ENCODE measurements at places on chromosomes 11 and 22.

DNA sequence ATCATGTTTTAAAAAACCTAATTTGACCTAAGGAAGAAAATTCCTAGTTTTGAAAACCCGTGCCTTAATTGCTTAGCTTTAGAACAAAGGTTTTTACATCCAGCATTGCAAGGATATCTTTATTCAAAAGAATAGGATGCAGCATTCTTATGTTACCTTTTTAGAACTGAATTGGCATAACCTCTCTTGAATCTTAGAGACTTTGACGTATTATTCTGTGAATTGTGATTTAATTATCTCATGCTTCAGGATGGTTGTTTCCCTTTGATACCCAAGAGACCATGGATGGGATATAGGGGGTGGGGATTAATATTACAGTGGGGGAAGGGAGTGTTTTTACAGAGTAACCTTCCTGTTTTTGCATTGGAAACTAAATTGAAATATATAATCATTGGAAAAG is 49.4 kb downstream of the ARHGEF12 start:
- no peaks in the 10 kb centered on the region for H3K36me3 ChIP-seq
- H3K27ac ChIP-seq = no peak overlapping the region
- H3K4me1 ChIP-seq = peaks cover 20% of the 10 kb centered on the region
- no peak for DNase-seq
- no peak overlapping the region for H3K4me3 ChIP-seq
- no peaks in the 10 kb centered on the region for H3K27me3 ChIP-seq

DNA sequence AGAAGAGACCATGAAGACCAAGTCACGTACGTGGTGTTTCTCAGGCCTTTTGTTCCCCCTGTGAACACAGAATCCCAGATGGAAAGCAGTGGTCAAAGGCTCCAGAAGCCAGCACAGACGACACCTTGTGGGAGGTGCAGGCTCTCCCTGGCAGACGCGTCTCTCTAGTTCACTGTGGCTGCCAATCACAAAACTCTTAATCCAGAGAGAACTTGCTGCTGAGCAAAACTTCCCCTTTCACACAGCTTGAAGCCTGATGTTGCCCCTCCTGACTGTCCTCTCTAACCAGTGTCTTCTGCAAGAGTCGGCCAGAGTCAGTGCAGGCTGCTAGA is 67.1 kb downstream of the PIWIL3 start:
- no peak overlapping the region for H3K27ac ChIP-seq
- DNase-seq = peak; percentile 40
- no peaks in the 10 kb centered on the region for H3K27me3 ChIP-seq
- peaks cover 5% of the 10 kb centered on the region for H3K4me1 ChIP-seq
- H3K4me3 ChIP-seq = no peak overlapping the region
- no peaks in the 10 kb centered on the region for H3K36me3 ChIP-seq

GRCh38 chr11:12187399-12187798 is 77.0 kb downstream of the MICAL2 start:
- H3K4me3 ChIP-seq = no peak overlapping the region
- peak; percentile 28 for DNase-seq
- peaks cover 27% of the 10 kb centered on the region for H3K4me1 ChIP-seq
- H3K27me3 ChIP-seq = no peaks in the 10 kb centered on the region
- no peaks in the 10 kb centered on the region for H3K36me3 ChIP-seq

DNA sequence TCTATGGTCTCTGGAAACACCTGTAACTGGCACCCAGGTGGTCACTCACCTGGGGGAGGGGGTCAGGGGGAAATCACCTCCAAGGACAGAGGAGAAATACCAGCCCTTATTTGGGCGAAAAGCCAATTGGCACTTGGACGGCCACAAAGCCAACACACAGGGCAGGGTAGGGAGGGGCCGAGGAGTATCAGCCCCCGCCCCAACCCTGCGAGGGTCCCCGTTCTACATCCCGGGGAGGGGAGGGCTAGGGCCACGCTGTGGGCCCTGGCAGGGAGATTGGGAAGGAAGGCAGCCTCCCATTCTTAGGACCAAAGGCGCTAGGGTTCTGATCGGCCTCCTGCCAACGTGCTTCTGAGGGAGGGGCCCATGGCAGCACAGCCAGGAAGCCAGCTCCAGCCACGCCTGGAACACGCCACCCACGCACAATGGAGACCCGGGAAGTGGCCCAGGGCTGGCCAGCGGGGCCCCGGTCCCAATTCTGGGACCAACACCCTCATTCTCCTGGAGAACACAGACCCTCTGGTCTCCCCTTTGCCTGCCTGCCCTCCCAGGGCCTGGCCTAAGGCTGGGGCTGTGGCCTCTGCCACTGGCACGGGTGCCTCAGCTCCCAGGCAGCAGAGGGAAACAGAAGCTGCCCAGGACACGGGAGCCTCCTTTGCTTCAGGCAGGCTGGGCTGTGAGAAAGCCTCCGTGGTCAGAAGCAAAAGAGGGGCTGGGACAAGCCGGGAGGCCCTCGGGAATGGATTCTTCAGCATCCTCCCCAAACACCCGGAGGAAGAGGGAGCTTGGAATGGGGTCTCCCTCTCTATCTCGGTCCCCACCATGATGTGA is 7.4 kb downstream of the CBX6 start:
- no peaks in the 10 kb centered on the region for H3K36me3 ChIP-seq
- no peak overlapping the region for H3K27ac ChIP-seq

DNA sequence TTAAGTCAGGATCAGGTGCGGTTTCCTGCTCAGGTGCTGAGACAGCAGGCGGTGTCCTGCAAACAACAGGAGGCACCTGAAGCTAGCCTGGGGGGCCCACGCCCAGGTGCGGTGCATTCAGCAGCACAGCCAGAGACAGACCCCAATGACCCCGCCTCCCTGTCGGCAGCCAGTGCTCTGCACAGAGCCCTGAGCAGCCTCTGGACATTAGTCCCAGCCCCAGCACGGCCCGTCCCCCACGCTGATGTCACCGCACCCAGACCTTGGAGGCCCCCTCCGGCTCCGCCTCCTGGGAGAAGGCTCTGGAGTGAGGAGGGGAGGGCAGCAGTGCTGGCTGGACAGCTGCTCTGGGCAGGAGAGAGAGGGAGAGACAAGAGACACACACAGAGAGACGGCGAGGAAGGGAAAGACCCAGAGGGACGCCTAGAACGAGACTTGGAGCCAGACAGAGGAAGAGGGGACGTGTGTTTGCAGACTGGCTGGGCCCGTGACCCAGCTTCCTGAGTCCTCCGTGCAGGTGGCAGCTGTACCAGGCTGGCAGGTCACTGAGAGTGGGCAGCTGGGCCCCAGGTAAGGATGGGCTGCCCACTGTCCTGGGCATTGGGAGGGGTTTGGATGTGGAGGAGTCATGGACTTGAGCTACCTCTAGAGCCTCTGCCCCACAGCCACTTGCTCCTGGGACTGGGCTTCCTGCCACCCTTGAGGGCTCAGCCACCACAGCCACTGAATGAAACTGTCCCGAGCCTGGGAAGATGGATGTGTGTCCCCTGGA is at the start of gene MYO7A:
Gene MYO7A, plus strand, starts transcription at position 327 of the 772 bp plus-strand sequence. CDS start 2,389 bp downstream, outside the sequence.
- peaks cover 9% of the 10 kb centered on the region for H3K4me1 ChIP-seq
- peak within 1 kb of the TSS; percentile 55 for H3K4me3 ChIP-seq
- no peaks in the 10 kb centered on the region for H3K27me3 ChIP-seq
- DNase-seq = peak; percentile 77
- no peak within 1 kb of the TSS for H3K27ac ChIP-seq

DNA sequence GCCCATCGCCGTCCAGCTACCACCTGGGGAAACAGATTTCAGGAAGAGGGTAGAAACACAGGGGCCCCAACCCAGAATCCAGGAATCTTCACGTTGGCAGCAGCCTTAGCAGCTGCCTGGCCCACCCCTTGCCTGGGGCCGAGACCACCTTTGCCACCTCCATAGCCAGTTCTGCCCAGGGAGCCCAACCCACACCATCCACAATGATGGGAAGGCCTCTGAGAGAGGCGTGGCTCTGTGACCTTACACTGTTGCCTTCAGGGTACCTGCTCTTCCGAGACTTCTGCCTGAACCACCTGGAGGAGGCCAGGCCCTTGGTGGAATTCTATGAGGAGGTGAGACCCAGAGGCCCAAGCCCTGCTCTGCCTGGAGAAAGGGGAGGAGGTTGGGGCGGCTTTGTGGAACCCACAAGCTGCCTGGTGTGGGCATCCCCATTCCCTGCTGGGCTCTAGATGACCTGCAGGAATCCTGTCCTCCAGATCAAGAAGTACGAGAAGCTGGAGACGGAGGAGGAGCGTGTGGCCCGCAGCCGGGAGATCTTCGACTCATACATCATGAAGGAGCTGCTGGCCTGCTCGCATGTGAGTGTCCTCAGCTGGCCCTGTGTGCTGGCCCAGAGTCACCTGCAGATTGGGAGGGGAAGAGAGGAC is 10.0 kb upstream of the ANKRD13D start:
- no peaks in the 10 kb centered on the region for H3K36me3 ChIP-seq
- H3K4me1 ChIP-seq = peaks cover 14% of the 10 kb centered on the region
- DNase-seq = no peak
- H3K27me3 ChIP-seq = no peaks in the 10 kb centered on the region

GRCh38 chr11:60059521-60060240 is 3.2 kb downstream of the MS4A3 start:
- no peaks in the 10 kb centered on the region for H3K27me3 ChIP-seq
- no peak overlapping the region for H3K27ac ChIP-seq
- no peaks in the 10 kb centered on the region for H3K36me3 ChIP-seq
- DNase-seq = no peak
- no peaks in the 10 kb centered on the region for H3K4me1 ChIP-seq

DNA sequence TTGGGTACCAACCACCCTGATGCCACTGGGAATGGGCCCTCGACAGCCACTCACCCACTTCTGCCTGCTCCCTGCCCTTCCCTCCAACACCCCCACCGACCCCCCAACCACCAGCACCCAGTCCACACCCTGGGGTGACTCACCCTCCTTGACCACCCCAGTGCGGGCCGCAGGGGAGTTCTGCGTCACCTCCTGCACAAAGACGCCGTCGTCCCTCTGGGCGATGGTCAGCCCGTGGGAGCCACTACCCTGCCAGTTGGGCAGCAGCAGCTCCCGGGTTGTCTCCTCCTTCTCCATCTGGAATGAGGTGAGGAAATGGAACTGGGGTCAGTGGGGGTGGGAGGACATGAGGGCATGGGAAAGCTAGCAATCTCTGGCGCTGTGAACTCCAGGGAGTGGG is 10.8 kb downstream of the AHNAK start:
- H3K27ac ChIP-seq = no peak overlapping the region

- H3K36me3 ChIP-seq = peaks cover 8% of the 10 kb centered on the region
- no peaks in the 10 kb centered on the region for H3K27me3 ChIP-seq
Measured at GRCh38 chr11:90197377-90197776, 25.5 kb downstream of the CHORDC1 start.

DNA sequence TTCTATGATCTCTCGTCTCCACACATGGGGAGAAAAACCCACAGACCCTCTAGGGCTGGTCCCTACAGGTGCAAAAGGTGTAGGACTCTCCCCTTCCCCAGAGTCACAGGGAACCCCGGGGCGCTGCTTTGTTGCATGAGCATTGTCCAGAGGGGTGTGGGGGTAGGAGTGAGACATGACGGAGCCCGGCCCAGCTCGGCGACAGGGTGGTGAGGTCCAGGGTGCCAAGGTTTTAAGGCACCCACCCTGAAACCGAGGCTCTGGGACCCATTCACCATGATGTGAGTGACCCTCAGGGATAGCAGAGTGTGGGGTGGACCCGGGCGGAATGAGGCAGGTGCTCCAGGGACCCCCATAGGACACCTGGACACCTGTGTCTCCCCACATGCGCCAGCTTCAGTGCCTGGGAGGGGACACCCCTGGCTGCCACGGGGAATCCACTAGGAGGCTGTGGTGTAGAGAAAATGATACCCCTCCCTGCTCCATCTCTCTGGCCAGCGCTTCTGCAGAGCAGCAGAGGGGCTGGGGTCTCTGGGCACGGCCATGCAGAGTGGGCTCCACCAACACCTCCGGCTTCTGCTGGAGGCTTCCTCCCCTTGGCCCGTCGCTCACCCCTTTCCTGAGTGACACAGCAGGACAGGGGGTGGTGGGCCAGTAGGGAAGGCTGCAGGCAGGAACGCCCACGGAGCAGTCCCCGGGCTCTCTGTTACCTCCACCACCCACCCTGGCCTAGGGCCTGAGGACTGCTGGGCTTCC is 15.2 kb downstream of the KRTAP5-5 start:
- no peak overlapping the region for H3K4me3 ChIP-seq
- H3K27me3 ChIP-seq = peaks cover 4% of the 10 kb centered on the region
- H3K4me1 ChIP-seq = no peaks in the 10 kb centered on the region
- no peak for DNase-seq
- H3K36me3 ChIP-seq = no peaks in the 10 kb centered on the region
- no peak overlapping the region for H3K27ac ChIP-seq

- peaks cover 28% of the 10 kb centered on the region for H3K4me1 ChIP-seq
- H3K27me3 ChIP-seq = no peaks in the 10 kb centered on the region
- no peak overlapping the region for H3K27ac ChIP-seq
- DNase-seq = no peak
- H3K36me3 ChIP-seq = no peaks in the 10 kb centered on the region
Measured at GRCh38 chr22:48240935-48241230, 1478.4 kb downstream of the TBC1D22A start.

DNA sequence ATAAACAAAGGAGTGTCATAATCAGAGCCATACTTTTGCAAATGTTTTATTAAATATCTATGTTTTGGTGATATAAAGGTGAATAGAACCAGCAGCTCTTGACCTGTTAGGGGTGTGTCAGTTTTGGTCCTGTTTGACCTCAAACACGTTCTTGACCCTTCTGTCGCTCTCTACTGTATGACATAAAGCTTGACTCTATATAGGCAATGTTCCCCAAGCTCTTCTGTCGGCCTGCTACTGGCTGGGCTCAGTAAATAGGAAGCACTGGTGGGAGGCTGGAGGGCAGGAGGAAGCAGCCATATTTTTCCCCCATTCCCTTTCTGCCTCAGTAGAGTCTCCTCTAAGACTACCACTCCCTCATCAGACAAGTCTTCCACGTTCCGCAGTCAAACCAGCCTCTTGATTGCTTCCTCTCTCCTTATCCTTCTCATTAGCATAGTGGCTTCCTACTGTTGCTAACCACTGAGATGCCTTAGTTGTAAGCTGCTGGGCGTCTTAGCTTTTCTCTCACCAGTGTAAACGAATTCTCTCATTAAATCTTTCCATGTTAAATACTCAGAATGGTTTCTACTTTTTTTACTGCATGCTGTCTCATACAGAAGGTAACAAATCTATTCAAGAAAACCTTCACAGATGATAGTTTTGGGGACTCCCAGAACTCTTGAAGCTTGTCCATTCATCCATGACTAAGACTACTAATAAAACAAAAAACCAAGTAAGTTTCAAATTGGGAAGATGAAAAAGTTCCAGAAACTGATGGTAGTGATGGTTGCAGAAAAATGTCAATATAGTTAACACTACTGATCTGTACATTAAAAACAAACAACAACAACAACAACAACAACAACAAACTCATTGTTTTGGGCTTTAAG is 3.3 kb downstream of the NPAT start:
- H3K27ac ChIP-seq = no peak overlapping the region
- no peaks in the 10 kb centered on the region for H3K27me3 ChIP-seq
- H3K4me3 ChIP-seq = peak overlapping the region; percentile 86
- no peaks in the 10 kb centered on the region for H3K36me3 ChIP-seq
